ENCODE measurements at places on chromosomes 1 and 21.

- DNase-seq = no peak
Measured at GRCh38 chr21:21864321-21864840, 866.2 kb downstream of the NCAM2 start.

- no peak for DNase-seq
Measured at GRCh38 chr1:225700889-225701465, 48.1 kb upstream of the ENAH start.

DNA sequence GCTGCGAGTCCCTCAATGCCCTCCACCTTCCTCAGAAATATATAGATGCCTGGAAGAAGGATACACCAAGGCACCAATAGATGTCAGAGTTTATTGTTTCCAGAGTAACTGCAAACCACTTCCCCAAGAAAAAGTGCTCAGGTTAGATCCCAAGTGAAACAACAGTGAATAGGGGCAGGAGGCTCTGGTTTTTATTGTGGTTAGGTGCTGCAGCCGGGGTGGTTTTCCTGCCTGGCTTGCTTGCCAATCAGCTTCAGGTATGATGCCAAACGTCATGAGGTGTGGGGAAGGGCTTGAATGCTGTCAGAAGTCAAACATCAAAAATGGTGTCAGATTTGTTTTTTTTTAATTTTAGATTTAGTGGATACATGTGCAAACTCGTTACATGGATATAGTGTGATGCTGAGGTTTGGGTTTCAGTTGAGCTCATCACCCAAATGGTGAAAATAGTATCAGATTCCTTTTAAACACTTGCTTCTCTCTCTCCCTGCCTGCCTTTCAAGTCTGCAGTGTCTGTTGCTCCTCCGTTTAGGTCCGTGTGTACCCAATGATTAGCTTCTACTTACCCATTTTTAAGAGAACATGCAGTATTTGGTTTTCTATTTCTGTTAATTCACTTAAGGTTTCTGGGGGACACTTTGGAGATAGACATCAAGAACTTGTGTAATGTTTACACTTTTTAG lies 1317.0 kb downstream of the MRPL39 start:
- DNase-seq = no peak

DNA sequence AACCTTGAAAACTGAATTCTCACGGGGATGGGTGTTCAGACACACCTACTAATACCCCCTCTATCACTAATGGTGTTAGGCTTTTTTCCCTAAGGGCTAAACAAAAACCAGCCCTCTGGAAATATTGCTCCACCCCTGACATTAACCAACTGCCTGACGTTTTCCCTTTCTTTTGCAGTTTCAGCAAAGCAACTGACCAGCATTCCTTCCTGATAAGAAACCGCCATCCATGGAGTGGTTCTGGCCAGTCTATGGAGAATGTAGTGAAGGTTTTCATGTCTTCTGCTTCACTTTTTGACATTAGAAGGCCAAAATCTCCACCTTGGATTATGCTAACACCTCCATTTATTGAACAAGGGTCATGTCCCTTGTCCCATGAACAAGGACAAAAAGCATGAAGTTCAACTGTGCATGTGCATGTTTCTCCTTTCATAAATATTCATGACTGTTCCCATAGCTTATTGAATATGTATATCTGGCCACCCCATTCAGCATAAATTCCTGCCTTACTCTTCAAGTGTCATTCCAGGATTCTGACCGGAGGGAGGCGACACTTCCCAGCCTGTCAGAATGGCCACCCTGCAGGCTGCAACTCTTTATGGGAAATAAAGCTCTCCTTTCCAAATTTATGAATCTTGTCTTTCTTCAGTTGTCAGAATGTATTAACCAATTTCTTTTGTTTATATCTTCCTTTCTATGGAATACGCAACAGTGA lies 314.3 kb downstream of the HHIPL2 start:
- DNase-seq = no peak

GRCh38 chr1:24152631-24153494 lies 9.9 kb upstream of the IL22RA1 start:
- no peak for DNase-seq

GRCh38 chr1:98322086-98322485 lies 339.4 kb upstream of the SNX7 start:
- no peak for DNase-seq
